Large intestine (tissue), 12 donors: ENCODE measurements at places on chromosomes 16 and 17.

- no peak overlapping the region for H3K4me3 ChIP-seq
- H3K4me1 ChIP-seq = no peaks in the 10 kb centered on the region
- H3K36me3 ChIP-seq = no peaks in the 10 kb centered on the region
- H3K27ac ChIP-seq = no peak overlapping the region
Observed at GRCh38 chr16:15491411-15491810, 57.0 kb downstream of the BMERB1 start.

GRCh38 chr17:47967607-47968252 is 3.2 kb upstream of the CDK5RAP3 start:
- no peak for DNase-seq
- H3K27ac ChIP-seq = peak overlapping the region; percentile 89
- H3K4me3 ChIP-seq = no peak overlapping the region
- H3K4me1 ChIP-seq = peaks cover 61% of the 10 kb centered on the region

GRCh38 chr17:38748892-38749222 is 721 bp upstream of the PCGF2 start:
- H3K4me3 ChIP-seq = peak overlapping the region; percentile 81
- peaks cover 9% of the 10 kb centered on the region for H3K27me3 ChIP-seq
- peak overlapping the region; percentile 75 for H3K27ac ChIP-seq
- peaks cover 2% of the 10 kb centered on the region for H3K36me3 ChIP-seq

GRCh38 chr16:80971819-80972218 is 34.9 kb downstream of the CMC2 start:
- peaks cover 3% of the 10 kb centered on the region for H3K36me3 ChIP-seq
- no peaks in the 10 kb centered on the region for H3K27me3 ChIP-seq
- DNase-seq = no peak
- no peak overlapping the region for H3K27ac ChIP-seq
- H3K4me1 ChIP-seq = no peaks in the 10 kb centered on the region

- H3K4me3 ChIP-seq = no peak overlapping the region
- H3K27me3 ChIP-seq = peaks cover 78% of the 10 kb centered on the region
- H3K27ac ChIP-seq = no peak overlapping the region
- H3K36me3 ChIP-seq = no peaks in the 10 kb centered on the region
- no peak for DNase-seq
Observed at GRCh38 chr17:47719411-47720152, 13.5 kb upstream of the TBX21 start.

DNA sequence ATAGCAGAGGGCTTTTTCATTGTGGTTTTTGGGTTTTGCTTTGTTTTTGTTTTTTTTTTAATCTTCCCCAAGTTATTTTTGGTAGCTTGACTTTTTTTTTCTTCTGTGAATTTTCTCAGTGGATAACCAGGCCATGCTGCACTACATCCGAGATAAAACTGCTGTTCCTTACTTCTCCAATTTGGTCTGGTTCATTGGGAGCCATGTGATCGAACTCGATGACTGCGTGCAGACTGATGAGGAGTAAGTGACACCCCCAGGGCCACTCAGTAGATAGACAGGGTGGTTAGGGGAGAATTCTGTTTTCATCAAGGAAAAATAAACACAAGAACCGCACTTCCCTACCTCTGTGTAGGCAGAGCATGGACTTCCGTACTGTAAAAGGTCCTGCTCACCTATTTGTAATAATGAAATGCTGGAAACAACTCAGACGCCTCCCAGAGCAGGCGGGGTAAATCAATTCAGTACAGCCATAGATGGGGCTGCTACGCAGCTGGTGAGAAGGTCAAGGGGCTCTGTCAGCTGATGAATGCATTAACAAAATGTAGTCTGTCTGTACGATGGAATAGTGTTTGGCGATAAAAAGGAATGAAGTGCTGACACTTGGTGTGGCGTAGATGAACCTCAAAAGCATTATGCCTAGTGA is 28.6 kb downstream of the CLEC16A start:
- H3K36me3 ChIP-seq = peaks cover 31% of the 10 kb centered on the region
- DNase-seq = no peak
- no peaks in the 10 kb centered on the region for H3K27me3 ChIP-seq

DNA sequence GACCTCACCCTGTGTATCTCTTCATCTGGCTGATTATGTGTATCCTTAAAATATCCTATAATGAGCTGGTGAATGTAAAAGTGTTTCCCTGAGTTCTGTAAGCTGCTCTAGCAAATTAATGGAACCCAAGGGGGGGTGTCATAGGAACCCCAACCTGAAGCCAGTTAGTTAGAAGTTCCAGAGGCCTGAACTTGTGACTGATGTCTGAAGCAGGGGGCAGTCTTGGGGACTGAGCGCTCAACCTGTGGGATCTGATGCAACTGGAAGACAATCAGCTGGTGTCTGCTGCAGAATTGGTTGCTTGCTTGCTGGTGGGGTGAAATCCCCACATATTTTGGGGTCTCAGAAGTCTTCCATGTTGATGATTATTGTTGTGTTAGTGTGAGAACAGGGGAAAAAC is 75.7 kb upstream of the NKD1 start:
- no peak overlapping the region for H3K27ac ChIP-seq
- no peaks in the 10 kb centered on the region for H3K36me3 ChIP-seq
- peaks cover 22% of the 10 kb centered on the region for H3K27me3 ChIP-seq
- no peak for DNase-seq
- peaks cover 7% of the 10 kb centered on the region for H3K4me1 ChIP-seq

- H3K4me3 ChIP-seq = no peak overlapping the region
- no peaks in the 10 kb centered on the region for H3K36me3 ChIP-seq
- H3K4me1 ChIP-seq = no peaks in the 10 kb centered on the region
- peaks cover 6% of the 10 kb centered on the region for H3K27me3 ChIP-seq
- DNase-seq = peak; percentile 11
Observed at GRCh38 chr16:51359141-51359955, 208.3 kb upstream of the SALL1 start.

DNA sequence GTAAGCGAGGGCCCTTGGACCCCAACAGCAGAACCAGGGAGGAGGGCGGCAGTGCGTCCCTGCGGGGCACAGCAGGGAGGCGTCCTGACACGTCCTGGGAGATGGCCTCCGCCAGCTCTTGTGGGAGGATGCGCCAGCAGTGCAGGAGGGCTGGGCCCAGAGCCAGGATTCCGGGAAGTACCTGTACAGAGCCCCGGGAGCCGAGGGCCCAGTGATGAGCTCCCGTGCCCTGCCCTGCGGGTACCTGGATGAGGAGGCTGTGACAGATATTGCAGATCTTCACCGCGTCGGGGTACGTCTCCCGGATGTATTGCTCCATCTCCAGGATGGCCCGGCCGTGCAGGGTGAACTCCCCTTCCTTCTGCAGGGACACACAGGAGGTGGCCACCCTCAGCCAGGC is 23.1 kb downstream of the KDM8 start:
- H3K27ac ChIP-seq = peak overlapping the region; percentile 86
- H3K4me3 ChIP-seq = peak overlapping the region; percentile 13
- H3K36me3 ChIP-seq = peaks cover 42% of the 10 kb centered on the region
- peaks cover 52% of the 10 kb centered on the region for H3K4me1 ChIP-seq
- no peak for DNase-seq

- no peak for DNase-seq
- no peak overlapping the region for H3K4me3 ChIP-seq
- H3K4me1 ChIP-seq = no peaks in the 10 kb centered on the region
- no peak overlapping the region for H3K27ac ChIP-seq
Observed at GRCh38 chr17:290121-290521, 62.5 kb downstream of the RPH3AL start.

DNA sequence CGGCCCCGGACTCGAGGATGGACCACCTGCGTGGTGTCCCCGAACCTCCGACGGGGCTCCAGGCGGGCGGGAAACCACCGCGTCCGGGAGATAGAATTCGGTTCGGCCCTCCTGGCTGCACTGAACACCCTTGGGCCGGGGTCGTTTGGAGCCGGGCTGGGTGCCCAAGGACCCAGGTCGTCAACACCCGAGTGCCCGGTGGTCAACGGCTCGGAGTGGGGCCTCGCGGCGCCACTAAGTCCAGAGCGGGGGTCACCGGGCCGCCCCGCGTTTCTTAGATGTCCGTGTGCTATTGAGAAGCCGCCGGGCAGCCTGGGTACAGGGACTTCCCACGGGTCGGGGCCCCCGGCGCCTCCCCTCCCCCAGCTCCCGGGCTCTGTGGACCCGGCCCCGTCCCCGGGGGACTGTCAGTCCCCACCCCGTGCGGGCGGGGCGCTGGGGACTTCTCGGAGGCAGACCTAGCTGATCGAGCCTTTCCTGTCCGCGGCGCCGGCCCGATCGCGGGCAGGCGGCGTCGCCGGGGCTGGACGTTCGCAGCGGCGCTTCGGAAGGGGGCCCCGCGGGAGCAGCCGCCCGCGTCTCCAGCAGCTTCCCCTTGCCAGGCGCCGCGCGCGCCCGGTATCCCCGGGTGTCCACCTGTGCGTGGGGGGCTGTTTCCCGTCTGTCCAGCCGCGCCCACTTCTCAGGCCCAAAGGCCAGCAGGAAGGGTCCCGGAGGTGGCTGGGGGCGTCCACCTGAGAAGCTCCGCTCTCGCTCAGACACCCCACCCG is 655 bp upstream of the NPTX1 start:
- H3K4me1 ChIP-seq = no peaks in the 10 kb centered on the region
- H3K36me3 ChIP-seq = no peaks in the 10 kb centered on the region
- DNase-seq = no peak
- H3K27ac ChIP-seq = no peak overlapping the region
- H3K4me3 ChIP-seq = no peak overlapping the region

DNA sequence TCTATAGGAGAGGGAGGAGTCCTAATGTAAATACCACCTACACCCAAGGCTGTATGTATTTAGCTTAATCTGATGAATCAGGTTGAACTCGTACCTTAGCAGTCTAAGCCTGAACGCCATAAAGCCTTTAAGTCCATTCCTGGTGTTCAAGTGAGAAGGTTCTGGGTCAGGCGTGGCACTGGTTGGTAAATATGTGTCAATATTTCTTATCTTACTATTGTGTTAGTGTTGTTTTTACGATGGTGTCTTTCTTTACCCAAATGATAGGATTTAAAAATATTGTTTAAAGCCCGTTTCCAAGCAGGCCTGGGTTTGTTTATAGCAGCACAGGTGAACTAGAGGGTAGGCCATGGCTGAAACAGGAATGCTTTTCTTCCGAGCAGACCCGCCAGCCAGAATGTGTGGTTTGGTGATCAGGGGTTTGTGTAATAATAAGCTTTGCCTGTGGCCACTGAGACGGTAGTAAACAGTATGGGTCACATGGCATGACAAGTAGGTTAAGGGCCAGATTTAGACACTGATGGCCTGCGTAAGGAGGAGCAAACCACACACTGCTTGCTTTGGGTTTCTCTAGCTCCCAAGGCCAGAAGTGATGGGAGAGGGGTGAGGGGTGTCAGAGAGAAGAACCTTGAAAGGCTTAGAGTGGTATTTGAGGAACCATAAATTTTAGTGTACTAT is 3.3 kb downstream of the TMEM94 start:
- H3K4me1 ChIP-seq = peaks cover 35% of the 10 kb centered on the region
- peak overlapping the region; percentile 85 for H3K27ac ChIP-seq
- DNase-seq = peak; percentile 86
- H3K4me3 ChIP-seq = no peak overlapping the region

- peaks cover 23% of the 10 kb centered on the region for H3K4me1 ChIP-seq
- H3K27ac ChIP-seq = peak overlapping the region; percentile 9
- H3K4me3 ChIP-seq = no peak overlapping the region
- DNase-seq = no peak
Observed at GRCh38 chr16:85523602-85524364, 89.3 kb upstream of the GSE1 start.

- H3K4me1 ChIP-seq = peaks cover 40% of the 10 kb centered on the region
- H3K27ac ChIP-seq = peak overlapping the region; percentile 30
- H3K36me3 ChIP-seq = peaks cover 8% of the 10 kb centered on the region
Observed at GRCh38 chr17:78351449-78352006, 8.3 kb downstream of the SOCS3 start.

GRCh38 chr17:81940538-81941483 is 3.7 kb upstream of the PYCR1 start:
- no peaks in the 10 kb centered on the region for H3K36me3 ChIP-seq
- peaks cover 8% of the 10 kb centered on the region for H3K27me3 ChIP-seq
- H3K4me1 ChIP-seq = peaks cover 8% of the 10 kb centered on the region
- H3K27ac ChIP-seq = no peak overlapping the region

GRCh38 chr17:83125515-83126274 is 46.3 kb downstream of the METRNL start:
- no peaks in the 10 kb centered on the region for H3K36me3 ChIP-seq
- peak; percentile 58 for DNase-seq
- H3K4me3 ChIP-seq = no peak overlapping the region
- H3K4me1 ChIP-seq = peaks cover 6% of the 10 kb centered on the region
- H3K27ac ChIP-seq = no peak overlapping the region

GRCh38 chr17:62017496-62017895 is 47.6 kb downstream of the MED13 start:
- H3K27me3 ChIP-seq = no peaks in the 10 kb centered on the region
- no peak for DNase-seq
- H3K27ac ChIP-seq = no peak overlapping the region

GRCh38 chr16:50635505-50636392 is 45.4 kb downstream of the SNX20 start:
- no peak overlapping the region for H3K27ac ChIP-seq
- H3K4me3 ChIP-seq = no peak overlapping the region
- peaks cover 8% of the 10 kb centered on the region for H3K36me3 ChIP-seq
